GDM1 (cell line): ENCODE measurements at places on chromosomes 6 and 20.

GRCh38 chr6:453152-453551, 61.6 kb downstream of the IRF4 start:
- DNase-seq = no peak

- DNase-seq = no peak
These were observed 141.3 kb downstream of the GRIK2 start for GRCh38 chr6:101534821-101535220.

DNA sequence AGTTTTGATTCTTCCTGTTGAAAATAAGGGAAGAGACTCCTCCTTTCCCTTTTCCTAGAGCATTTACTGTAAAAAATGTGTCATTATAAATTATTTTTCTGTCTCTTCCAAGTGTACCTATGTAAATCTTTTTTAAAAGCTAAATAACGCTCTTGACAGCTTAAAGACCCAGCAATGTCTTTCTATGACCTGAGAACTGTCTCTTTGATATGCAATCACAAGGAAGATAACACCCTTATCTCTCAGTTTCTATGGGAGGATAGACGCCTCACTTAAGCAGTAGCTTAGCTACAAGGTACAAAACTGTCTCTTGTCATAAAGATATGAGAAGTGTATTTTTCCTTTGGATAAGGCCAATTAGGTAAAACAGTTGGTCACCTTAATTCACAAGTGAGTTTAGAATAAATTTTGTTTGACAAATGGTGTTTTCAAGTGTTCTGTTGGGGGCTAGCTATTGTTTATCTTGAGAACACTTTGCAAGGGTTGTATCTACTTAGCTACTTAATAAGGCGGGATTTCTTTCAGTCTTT, 980.6 kb upstream of the EYS start:
- no peak for DNase-seq

- DNase-seq = no peak
These were observed 10.3 kb upstream of the TAAR9 start for GRCh38 chr6:132527791-132528190.

- no peak for DNase-seq
These were observed 4.4 kb downstream of the EFHC1 start for GRCh38 chr6:52424513-52424912.

GRCh38 chr6:133542056-133542821, 301.1 kb downstream of the EYA4 start:
- no peak for DNase-seq

- DNase-seq = no peak
These were observed 66.1 kb downstream of the TRMT11 start for GRCh38 chr6:126052485-126052884.

GRCh38 chr6:46269447-46270229, 98.9 kb upstream of the ENPP5 start:
- DNase-seq = no peak

GRCh38 chr20:37748015-37748414, 54.2 kb downstream of the CTNNBL1 start:
- DNase-seq = no peak

DNA sequence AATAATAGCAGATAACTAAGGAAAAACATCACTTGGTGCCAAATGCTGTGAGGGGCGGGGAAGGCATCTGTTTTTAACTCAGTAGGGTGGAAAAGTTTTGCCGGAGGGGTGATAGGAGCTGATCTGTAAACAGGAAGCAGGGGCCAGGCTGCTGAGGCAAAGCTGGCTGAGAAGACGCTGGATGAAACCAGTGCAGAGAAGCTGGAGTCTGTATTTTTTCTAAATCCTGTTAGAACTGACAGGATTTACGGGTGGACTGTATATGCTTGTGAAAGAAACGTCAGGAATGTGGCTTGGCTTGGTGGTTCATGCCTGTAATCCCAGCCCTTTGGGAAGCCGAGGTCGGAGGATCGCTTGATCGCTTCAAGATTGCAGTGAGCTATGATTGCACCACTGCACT, 5.6 kb downstream of the PCMTD2 start:
- DNase-seq = no peak

DNA sequence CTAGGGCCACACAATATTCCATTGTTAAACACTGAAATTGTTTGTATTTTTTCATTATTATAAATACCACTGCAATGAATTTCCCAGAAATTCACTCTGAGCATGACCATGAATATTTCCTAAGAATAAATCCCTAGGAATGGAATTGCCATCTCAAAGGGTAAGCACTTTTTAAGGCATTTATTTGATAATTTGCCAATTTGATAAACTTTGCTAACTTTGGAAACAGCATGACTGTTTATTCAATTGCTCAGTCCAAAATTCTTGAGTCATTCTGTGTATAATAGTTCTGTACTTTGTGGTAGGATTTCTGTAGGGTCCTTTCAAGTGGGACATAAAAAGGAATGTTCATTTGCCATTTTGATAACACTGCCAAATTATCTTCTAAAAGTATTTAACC, 44.2 kb upstream of the TOX2 start:
- no peak for DNase-seq

DNA sequence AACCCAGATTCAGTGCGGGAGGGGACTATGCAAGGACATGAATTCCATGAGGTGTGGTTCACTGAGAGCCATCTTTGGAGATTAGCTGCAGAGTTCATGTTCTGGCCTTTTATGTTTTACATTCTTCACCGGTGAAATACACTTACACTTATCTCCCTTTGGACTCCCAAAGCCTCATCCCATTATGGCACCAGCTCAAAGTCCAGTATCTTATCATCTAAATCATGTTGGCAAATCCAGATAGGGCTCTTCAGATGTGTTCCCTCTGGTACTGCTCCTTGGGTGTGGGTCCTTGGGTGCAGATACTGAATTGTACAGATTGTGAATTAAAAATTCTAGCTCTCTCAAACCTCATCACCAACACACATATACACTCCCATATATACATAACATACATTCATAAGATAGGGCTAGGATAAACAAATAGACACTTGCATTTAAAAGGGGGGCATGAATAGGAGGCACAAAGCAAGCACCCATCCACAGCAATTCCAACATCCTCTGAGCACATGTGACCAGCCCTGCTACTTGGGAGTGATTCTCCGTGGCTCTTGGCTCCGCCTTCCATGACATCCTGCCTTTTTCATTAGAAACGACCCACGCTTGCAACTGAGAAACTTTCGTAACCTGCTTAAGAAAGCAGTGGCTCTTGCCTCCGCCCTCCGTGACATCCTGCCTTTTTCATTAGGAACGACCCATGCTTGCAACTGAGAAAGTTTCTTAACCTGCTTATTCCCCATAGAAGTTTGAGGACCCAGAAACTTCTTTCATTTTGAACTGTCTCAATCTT, 53.6 kb upstream of the LRRC1 start:
- no peak for DNase-seq

GRCh38 chr6:90204327-90205056, 92.2 kb downstream of the BACH2 start:
- DNase-seq = no peak

- DNase-seq = no peak
These were observed 112.1 kb downstream of the WDR27 start for GRCh38 chr6:169589699-169590257.
